Activated CD8-positive, alpha-beta memory T cell treated with anti-CD3 and anti-CD28 coated beads for 1 hour (primary cell): ENCODE measurements at places on chromosomes 16 and 17.

- DNase-seq: no peak
Measured at GRCh38 chr16:60655514-60656153, 1380.6 kb downstream of the CDH8 start.

GRCh38 chr17:81206166-81206565 lies 16.6 kb downstream of the CEP131 start:
- no peak for DNase-seq

GRCh38 chr17:80023481-80024205 lies 12.0 kb downstream of the TBC1D16 start:
- no peak for DNase-seq

- no peak for DNase-seq
Measured at GRCh38 chr17:13646411-13646810, 44.7 kb upstream of the HS3ST3A1 start.

DNA sequence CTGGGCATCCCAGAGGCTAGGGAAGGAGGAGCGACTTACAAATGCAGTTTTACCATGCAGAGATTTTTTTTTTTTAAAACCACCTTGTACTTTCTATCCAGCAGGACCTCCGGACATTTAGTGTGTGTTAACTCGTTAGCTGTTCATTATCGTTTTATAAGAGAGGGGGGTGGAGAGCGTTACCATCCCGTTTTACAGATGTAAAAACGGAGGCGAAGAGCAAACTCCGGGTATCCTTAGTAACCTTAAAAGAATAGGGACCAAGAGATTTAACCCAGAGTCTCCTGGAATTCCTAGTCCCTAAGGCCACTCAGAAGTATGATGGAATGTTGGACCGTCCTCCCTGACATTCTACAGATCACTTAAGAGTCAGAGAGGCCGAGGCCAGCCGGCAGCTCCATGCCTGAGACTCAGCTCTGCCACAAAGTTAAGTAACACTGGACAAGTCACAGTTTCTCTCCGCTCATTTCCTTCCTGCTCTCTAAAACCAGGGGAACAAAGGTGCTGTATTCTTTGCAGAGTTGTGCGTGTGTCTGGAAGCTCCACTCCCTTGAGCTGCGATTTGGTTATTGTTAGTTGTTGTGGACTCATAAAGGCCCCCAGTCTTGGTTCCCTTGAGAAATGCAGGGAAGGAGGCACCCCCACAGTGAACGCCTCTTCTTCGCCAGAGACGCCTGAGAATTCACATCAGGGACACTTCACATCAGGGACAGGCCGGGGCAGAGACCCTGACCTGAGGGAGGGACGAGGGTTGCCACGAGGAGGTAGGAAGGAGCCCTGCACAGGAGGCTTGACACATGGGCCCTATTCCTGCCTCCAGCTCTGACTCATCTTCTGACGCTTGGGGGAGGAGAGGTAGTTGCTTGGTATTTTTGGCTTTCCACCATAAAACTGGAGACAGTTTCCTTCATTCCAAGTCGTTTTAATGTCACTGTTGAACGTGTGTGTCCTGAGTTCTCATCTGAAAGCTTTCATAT lies 1.2 kb downstream of the DUSP14 start:
- no peak for DNase-seq

DNA sequence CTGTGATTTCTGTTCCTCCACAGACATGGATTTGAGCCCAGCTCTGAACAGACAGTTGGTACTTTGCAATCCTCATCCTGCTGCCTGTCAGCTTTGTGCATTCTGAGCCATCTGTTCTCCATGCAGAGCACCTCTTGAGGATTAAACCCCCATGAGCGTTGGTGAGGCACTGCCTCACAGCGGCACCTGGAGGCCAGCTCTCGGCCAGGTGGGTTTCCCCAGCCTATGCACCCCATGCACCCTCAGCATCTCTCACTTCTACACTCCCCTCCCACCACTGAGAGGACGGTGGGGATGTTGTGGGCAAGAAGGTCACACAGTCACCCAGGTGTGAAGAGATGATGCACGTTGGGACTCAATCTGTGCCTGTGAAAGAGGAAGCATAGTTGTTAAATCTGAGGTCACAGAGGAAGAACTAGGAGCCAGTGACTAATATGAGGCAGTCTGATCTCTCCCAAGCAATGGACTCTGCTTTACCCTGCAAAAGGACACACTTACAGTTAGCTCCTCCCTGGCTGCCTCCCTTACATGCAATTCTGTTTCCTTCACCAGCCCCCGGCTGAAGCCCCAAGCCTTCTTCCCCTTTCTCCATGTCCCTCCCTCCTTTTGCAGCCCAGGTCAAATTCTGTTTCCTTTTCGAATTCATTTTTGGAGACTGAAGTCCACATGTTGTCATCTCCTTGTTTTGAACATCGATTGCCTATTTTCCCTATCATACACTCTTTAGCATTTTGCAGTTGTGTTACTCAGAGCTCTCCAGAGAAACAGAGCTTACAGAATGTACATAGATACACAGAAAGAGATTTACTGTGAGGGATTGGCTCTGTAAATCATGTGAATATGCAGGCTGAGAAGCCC lies 58.5 kb downstream of the HS3ST3B1 start:
- peak; percentile 14 for DNase-seq

DNA sequence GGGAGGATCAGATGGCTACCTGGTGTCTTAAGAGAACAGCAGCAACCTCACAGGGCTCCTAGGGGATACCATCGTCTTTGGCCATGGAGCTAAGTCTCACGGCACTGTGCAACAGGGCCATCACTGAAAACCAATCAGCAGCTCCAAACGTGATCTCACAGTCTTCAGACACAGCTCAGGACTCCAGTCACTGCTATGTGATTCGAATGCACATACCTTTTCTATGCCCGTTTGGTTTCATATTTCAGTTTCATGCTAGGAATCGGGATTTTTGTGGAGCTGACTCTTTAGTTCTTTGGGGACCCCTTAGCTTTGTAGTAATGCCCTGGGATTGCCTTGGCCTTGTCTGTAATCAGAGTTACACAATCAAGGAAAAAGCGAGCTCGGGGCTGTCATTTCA lies 162.8 kb upstream of the CDH11 start:
- DNase-seq: no peak
